ENCODE measurements at places on chromosomes 3 and 15.
A peak's percentile ranks its signal among the peaks of the same experiment; 100 is the strongest.

GRCh38 chr3:35295906-35296305 lies 343.4 kb upstream of the ARPP21 start:
- no peak for DNase-seq

DNA sequence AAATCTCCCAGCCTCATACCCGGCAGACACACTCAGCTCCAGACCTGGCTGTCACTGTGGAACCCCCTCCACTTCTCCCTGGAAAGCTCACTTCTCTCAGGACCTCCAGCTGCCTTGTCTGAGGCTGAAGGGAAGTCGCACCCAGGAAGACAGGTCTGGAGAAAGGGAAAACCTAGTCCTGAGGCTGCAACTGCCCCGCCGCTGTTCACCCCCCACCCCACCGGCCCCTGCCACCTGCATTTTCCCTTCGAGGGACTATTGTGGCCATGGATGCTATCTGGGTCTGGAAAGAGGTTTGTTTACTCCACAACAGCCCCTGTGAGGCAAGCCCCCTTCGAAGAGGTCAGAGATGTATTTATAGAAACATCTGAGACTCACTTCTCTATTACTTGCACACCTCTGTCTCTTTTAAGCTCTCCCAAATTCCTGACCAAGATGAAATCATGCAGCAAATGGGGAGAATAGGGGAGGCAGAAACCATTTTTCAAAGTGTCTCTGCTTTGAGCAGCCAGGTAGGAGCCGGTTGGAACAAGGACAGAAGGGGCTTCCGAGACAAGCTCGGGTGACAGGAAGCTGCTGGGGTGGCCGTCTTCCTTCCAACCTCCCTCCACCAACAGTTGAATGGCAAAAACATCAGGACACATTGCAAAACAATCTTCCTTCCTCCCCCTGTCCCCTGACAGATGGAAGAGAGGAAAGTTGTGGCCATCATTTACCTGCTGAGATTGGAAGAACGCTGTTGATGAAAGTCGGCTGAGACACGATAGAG lies 518 bp downstream of the COLQ start:
- no peak for DNase-seq

- no peak for DNase-seq
Measured at GRCh38 chr15:28942046-28942445, 56.3 kb downstream of the APBA2 start.

- no peak for DNase-seq
Measured at GRCh38 chr3:19547665-19548464, 386.2 kb downstream of the EFHB start.

DNA sequence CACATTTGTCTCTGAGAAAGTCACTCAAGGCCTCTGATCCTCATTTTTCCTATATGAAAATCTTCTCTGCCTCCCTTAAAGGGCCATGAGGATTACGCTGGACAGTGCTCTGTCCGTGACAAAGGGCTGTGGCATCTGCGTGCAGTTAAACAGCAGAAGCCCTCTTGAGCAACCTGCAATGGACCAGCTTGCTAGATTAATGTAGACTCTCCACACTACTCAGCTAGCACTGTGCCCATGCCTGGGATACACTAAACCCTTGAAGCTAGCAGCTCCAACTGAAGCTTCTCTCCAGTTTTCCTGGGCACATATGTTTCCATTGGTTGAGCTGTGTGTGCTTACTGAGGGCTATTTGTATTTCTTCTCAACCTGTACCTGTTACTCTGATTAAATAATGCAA lies 303.8 kb downstream of the RPLP1 start:
- no peak for DNase-seq

DNA sequence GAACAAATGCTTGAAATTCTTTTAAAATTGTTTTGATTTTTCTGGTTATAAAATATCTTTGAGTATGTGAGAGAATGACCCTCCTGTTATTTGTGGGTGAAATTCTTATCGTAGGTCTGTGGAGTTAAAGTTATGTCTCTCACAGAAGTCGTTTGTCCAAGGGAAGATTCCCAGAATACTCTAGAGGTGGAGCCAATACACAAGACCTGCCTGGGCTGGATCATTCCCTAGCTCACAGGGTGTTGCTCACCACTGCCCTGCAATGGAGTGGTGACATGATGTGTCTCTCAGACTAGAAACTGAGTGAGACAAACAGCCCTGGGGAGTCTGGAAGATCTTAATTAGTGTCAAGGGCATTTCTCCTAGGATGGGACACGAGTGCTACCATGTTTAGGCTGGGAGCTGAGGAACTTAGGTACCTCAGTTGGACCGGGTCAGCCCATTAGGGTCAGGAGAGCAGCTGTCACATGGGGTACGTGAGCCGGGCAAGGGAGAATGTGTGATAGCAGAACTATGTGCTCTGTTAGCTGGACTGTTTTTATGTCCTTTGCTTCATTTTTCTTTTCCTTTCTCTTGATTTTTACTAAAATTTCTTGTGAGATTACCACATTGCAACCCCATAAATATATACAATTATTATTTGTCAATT lies 53.6 kb upstream of the MYO5C start:
- DNase-seq: no peak

DNA sequence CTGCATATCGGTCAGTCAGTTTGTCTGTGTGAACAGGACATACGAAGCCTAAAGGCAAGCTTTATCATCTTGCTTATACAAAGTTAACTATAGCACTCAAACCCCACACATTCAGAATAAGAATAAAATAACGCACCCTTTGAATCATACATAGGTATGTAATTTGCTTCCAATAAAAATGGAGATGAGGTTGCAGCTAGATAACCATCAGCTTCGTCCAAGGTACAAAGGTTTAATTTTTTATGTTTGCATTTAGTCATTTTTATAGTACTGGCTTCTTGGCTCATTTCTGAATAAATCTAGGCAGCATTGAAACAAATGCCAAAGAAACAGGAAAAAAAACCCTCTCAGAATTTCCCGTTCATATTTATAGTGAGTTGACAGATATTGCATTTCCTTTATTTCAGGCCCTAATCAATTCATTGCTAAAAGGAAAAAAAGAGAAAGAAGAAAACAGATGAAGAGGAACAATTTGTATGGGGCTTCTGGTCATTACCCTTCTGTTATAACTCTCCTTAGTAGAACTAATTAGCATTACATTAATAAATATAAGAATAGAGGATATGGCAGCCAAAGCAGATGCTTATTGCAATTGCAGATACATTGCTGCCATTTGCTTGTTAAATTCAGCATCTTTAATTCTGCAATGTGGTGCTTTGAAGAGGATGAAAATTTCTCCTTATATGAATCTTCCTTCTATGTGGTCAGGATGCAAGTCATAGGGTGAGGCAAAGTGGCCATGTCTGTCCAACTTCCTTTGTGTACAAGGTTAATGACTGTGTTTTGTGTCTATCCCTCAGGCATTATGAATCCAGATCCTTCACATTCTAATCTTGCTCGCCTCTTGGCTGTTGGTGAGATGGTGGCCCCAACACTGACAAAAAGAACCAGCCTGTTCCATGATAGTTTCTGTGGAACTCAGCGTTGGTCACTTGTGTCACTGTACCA lies 550.0 kb downstream of the AGBL1 start:
- no peak for DNase-seq

DNA sequence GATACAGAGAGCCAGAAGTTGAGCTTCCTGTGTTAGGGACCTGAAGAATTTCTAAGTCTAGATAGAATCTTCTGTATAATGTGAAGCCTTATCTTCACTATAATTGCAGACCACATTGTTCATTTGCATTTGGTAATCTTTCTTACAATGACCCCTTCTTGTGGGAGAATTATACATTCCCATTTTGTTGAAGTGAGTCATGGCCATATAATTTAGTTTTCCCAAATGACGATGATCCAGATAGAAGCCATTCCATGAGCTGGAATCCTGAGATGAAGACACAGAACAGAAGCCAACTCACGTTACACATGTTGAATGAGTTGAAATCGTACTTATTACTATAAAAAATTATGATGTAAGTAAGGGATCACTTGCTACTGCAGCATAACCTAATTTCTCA lies 187.8 kb downstream of the TUSC7 start:
- DNase-seq: no peak

DNA sequence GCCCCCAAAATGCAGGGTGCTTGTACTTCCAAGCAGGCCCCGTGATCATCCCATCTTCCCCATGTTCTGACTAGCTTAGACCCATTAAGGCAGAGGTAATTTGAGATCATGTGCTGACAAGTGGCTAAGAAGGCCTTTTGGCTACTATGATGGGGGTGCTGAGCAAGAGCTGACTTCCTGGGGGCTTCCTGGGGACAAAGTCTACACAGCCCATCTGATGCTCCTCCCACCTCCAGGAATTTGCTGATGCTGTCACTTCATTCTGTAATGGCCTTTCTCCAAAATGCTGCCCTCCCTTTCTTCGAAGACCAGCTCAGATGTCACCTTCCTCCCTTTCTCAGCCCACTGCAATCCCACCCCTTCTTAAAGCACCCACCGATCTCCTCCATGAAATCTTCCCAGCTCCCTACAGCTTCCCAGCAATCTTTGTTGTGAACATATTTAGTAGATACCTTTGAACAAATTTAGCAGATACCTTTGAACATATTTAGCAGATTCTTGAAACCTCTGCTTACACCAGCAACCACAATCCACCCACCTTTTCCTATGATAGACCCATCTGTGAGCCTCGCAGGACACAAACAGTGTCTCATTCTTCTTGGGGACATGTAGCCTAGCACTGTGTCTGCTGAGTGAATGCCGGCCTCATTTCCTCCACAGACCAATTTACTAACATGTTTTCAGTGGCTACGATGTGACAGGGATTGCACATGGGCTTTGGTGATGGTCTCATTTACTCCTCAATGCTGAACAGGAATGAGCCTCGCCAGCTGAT lies 223.3 kb downstream of the EPHB1 start:
- DNase-seq: no peak

DNA sequence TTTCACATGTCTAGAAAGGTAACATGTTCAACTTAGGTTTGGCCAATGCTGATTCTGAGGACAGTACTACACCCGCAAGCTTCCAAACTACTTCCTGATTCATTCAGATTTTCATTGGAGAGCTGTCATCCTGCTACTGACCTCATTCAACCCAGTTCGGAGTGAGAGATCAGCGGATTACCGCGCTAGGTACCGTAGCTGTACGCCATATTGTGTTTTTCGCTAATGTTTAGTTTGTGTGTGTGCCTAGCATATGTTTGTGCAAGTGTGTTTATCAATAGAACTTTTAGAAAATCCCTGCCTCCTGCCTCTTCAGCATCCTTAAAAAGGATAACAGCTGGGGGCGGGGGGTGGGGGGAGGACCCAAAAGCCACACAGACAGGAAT lies 1.1 kb downstream of the ZBTB20 start:
- peak; percentile 45 for DNase-seq

DNA sequence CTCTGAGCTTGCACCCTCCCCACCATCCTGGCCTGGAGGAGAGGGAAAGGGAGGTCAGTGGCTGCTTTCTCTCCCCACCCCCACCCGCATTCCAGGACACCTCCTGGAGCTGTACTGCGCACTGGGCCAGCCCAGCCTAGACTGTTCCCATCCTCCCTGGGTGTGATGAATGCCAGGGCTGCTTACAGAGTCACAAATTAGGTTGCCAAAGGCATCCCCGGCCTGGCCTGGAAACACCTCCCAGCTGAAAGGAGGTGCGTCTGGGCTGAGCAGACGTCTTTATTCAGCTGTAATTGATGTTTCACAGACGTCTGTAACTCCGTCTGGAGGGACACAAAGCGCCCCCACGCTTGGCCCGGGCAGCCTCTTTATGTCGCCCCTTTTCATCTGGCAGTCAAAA lies 47.6 kb downstream of the RHCG start:
- no peak for DNase-seq

GRCh38 chr15:56019819-56020486 lies 26.5 kb upstream of the NEDD4 start:
- no peak for DNase-seq

DNA sequence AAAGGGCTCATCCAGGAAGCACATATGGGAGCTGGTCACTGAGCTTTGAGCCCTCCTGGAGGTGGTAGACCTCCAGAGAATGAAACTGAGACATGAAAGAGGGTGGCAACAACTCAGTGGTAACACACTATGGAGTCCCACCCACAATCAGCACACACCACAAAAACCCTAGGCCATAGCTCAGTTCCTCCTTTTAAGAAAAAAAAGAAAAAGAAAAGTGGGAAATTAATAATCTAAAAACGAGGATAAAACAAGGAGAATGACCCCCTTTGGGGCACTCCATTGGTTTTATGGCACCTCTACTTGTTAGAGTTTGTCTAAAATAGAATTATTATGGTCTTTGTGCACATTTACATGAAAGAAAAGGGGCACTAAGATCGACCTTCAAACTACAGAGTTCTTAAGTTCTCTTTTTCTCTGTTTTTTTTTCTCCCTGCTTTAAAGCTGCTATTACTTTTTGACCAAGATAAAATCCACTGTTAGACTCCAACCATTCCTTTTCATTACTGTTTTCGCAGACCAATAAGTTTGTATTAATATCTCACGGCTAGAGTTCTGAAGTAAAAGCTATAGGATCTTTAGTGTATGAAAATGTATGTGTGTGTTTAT lies 40.2 kb upstream of the ZBTB20 start:
- DNase-seq: no peak

GRCh38 chr3:100246999-100247398 lies 13.8 kb upstream of the TBC1D23 start:
- no peak for DNase-seq

DNA sequence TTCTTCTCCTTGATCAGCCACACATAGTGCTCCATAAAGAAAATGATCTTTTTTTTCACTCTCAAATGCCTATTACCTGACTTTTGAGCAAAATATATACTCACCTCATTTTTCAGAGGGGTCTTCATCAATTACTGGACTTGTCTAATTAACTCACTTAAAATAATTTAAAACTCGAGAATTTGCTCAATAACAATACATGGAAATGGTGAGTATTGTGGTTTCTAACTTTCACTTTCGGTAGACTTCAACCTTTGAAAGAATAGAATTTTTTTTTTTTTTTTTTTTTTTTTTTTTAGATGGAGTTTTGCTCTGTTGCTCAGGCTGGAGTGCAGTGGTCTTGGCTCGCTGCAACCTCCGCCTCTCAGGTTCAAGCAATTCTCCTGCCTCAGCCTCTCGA lies 17.7 kb upstream of the EPHB1 start:
- no peak for DNase-seq

- DNase-seq: no peak
Measured at GRCh38 chr3:139506766-139507165, 30.4 kb upstream of the RBP2 start.

- DNase-seq: no peak
Measured at GRCh38 chr15:41779662-41780157, 5.4 kb downstream of the MAPKBP1 start.

DNA sequence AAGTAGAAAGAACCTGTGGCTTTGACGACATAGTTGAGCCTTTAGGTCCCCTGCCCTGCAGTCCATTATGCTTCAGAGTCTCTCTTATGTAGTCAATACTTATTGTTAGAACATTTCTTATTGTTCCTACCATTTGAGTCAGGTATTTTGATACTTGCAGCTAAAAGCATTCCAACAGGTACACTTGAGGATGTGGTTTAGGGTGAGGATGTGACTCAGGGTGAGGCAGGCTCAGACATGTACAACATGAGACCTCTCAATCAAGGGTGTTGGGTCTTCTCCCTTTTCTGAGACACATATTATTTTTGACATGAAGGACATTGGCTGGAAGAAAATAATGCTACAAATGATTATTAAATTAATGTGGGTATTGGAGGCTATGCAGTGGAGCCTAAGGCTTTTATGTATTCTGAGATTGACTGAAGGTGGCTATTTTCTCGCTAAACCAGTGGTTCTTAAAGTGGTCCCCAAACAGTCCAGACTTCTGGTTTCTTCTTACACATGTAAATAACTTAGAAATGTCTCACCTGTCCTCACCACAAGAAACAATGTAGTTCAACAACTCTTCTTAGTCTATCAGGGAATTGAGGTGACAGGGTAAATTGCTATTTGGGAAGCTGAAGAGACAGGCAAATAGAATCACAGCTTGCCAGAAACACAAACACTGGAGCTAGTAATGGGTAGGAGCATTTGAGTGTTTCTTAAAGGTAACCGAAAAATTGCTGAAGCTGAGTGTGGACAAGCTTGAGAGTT lies 135.5 kb upstream of the ZPLD1 start:
- no peak for DNase-seq
